Fibroblast of skin of abdomen (primary cell): ENCODE measurements at places on chromosomes 6 and 20.
A peak's percentile ranks its signal among the peaks of the same experiment; 100 is the strongest.

DNA sequence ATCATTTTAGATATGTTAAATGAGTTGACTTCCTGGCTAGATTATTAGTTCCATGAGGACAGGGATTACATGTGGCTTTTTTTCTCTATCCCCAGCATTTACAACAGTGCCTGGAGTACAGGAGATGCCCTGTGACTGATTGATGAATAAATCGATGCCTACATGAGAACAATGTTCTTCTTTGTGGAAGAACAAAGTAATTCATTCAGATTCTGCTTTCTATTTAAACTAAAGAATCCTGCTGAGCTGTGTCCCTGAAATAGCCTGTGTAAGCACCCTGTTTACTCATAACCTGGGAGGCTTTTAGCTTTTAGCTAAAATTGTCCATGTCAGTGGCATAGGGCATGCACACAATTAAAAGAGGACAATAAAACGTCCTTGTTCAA, 125.1 kb upstream of the BTBD3 start:
- no peak for DNase-seq

DNA sequence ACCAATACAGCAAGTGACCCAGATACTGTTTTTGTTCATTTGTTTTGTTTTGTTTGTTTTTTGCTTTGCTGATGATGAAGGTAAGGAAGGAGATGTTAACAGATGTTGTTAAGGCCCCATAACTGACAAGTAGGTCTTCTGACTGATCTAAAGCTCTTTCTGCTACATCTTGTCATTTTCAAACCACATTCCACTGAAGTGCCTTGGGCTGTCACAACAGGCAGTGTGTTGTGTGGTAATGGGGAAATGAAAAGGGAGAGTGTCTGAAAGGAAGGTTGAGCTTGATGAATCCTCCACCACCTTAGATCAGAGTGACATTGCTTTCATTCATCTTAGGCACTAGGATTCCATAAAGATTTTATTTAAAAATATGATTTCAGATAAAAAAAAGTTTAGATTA, 479.4 kb upstream of the SYNCRIP start:
- DNase-seq, result no peak

DNA sequence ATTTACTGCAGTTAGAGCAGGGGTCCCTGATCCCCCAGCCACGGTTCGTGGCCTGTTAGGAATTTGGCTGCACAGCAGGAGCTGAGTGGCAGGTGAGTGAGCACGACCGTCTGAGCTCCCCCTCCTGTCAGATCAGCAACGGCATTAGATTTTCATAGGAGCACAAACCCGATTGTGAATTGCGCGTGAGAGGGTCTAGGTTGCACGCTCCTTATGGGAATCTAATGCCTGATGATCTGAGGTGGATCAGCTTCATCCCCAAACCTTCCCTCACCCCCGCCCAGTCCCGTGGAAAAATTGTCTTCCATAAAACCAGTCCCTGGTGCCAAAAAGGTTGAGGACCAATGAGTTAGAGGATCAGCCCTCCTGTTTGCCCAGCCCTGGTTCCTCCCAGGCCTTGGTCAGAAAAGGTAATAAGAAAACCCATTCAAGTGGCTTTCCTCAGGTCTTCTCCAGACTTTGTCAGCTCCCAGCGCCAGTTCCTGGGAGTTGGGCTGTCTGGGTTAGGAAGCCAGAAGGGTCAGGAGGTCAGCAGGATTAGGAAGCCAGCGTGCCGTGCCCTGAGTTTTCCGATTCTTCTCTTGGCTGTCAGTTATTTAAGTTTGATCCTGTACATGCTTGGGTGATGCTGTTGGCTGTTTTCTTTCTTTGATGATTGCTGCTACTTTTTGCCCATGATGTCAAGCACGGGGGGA, 139.9 kb upstream of the PMEPA1 start:
- DNase-seq, result no peak

DNA sequence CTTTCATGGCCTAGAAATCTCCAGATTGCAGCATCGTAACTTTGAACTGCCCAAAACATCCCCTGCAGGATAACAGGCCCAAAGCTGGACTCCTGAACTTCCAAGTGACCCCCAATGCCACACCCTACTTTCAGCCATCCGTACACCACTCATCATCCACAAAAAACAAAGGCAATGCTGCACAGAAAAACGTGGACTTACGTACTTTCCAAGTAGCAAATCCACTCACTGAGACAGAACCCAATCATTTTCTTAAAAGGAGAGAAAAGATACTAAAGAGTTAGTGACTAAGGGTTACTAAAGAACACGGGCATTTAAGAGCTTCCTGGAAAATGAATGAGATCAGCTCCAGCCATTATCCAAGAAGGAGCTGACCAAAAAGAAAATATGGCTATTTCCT, 211.0 kb downstream of the WDR27 start:
- no peak for DNase-seq

- no peak for DNase-seq
Observed at GRCh38 chr6:158560836-158561320, 987 bp downstream of the TMEM181 start.

- peak; percentile 87 for DNase-seq
Observed at GRCh38 chr20:53901064-53901463, 169.3 kb downstream of the BCAS1 start.

- DNase-seq, result peak; percentile 66
Observed at GRCh38 chr20:4607287-4607713, 114.4 kb upstream of the PRND start.

GRCh38 chr20:41424011-41424410, 57.4 kb upstream of the EMILIN3 start:
- no peak for DNase-seq

- DNase-seq, result no peak
Observed at GRCh38 chr6:6599468-6599873, 11.0 kb downstream of the LY86 start.

DNA sequence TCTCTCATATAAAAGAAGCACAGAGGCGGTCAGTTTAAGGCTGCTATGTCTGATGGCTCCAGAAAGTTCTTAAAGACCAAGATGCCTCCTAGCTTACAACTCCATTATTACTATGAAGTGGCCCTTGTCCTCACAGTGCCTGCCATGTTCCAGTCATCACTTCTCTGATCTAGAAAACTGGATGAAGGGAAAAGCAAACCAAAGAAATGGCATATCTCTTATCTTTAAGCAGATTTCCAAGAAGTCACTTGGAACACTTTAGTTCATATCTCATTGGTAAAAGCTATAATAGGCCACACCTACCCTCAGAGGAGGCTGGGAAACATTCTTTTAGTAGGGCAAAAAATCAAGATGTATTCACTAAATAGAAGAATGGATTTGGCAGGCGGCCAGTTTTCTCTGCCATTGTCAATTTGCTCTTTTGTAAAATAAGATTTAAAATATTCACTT, 289.6 kb downstream of the TBC1D7 start:
- DNase-seq, result no peak

GRCh38 chr20:35766843-35767242, 5.0 kb upstream of the PHF20 start:
- DNase-seq, result no peak

DNA sequence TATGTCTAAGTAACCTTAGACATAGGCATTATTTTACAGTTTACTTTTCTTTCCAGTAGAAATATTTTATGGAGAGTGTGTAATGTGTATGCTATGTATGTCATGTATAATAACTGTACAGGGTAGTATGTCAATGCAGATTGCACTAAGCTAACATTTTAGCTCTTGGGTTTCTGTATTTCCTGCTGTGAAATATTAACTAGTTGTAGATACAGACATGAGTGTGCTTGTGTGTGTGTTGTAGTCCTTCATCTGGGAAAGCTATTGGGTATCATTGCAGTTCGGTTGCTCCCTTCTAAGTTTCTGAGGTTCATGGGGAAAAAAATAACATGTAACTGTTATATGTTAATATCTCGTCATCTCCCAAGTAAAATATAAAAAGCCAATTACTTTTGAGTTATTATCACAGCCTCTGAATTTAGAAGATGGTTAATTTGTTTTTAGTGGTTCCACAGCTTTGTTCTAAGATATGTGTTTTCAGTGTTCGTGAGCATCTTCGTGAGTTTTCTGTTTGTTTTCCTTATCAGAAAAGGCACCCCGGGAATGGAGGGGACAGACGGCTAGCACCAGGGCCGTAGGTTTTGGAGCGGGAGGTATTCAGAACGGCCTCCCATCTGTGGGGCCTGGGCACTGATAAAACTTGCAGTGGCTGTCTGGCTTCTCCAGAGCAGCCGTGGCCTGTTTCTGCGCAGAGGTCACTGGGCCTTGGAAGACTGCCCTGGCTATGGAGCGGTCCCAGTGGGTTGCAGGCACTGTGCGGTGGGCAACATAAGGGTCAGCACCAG, 215.0 kb downstream of the ARID1B start:
- DNase-seq, result peak; percentile 62

GRCh38 chr20:17691758-17692157, 8.0 kb upstream of the BANF2 start:
- no peak for DNase-seq

GRCh38 chr6:1572892-1573291, 36.8 kb upstream of the FOXC1 start:
- DNase-seq, result no peak

DNA sequence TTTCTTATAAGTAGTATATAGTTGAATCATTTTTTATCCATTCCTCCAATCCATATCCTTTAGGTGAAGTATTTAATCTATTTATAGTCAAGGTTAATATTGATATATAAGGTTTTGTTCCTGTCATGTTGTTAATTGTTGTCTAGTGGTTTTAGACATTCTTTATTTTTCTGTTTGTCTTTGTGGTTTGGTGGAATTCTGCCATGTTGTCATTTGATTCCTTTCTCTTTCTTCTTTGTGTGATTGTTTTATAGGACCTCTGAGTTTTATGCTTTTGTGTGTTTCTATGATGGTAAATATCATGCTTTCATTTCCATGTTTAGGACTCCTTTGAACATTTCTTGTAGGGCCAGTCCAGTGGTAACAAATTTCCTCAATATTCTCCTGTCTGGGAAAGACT, 450.3 kb upstream of the BTBD3 start:
- DNase-seq, result no peak

- peak; percentile 12 for DNase-seq
Observed at GRCh38 chr6:153790876-153791473, 248.1 kb upstream of the OPRM1 start.

DNA sequence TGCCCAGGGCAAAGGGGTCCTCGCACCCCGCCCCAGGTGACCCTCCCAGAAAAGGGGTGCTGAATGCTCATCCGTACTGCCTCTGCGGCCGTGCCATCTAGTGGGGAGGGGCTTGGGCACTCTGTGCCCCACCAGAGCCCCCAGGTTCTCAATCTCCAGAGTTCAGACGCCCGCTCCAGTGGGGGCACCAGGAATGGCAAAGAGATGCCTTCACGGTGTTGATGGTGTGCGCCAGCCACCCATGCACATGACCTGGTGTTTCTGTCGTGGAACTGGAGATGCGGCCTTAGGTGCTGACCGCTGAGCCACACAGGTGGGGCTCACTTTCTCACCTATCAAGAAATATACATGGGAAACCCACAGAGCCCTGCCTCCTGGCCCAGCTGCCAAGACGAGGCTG, 30.8 kb downstream of the GNAS-AS1 start:
- no peak for DNase-seq

DNA sequence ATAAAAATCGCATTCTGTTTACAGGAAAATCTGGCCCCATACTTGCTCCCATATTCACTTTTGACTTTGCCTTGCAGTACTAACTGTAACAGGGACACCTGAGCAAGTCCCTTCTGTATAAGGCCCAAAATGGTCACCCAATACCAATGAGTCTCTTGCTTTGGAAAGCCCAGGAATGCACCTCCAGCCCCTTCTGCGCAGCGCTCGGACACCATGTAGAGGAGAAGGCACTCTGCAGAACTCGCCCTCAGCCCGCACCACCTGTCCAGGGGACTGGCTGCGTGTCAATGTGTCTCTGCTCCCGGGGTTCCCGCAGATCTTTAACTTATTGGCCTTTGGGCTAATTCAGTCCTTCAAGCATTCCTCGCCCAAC, 746 bp upstream of the PRND start:
- DNase-seq, result no peak

GRCh38 chr6:110517034-110517433, 40.6 kb upstream of the SLC22A16 start:
- DNase-seq, result no peak

- peak; percentile 21 for DNase-seq
Observed at GRCh38 chr6:25369433-25370177, 90.4 kb downstream of the CARMIL1 start.

DNA sequence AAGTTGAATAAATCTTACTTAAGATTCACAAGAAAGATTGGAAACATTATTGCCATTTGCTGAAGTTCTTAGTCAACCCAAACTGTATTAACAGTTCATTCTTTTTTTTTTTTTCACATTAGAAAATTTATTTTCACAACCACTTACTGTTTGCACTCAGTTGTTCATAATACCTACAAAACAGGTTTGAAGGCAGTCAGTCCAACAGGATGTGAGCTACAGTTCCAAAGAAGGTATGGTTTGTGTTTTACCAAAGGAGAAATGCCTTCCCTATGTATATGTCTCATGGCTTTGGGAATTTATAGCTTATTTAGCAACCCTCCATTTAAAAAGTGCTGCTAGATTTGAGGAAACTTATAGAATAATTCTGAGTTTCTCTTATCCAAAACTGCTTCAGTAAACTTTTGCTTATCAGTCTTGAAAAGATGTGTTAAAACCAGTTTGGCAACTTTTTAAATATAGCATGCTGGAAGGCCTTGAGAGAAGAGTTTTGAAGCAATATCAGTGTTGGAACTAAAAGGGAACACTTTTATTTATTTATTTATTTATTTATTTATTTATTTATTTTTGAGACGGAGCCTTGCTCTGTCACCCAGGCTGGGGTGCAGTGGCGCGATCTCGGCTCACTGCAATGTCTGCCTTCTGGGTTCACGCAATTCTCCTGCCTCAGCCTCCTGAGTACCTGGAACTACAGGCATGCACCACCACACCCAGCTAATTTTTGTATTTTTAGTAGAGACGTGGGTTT, 46.8 kb upstream of the RREB1 start:
- no peak for DNase-seq

DNA sequence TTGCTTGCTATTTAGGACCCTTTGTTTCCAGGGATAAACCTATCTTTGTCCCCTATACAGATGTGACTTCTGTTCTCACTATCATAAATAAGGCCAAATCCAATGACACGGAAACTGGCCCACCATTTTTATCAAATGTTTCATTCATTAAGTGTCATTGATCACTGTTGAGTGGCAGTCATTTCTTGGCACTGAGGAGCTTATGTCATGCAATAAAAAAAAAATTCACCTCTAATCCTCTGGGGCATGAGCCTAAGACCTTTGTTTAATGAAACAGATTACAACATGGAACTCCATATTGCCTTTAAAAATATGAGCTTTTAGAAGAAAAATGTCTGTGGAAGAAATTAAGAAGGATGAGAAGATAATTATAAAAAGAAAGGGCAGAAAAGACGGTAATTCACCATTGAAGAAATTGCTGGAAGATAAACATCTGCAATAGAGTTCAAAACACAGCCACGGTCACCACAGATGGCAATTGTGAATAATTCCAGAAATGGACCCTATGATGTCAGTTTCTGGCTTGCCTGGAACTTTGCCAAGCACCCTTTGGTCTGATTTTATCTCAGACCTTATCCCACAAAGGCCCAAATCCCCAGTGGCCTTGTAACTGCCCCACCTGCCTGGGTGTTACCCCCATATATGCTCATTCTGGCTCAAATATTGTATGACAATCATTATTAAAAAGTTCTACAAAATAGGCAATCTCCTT, 91.1 kb downstream of the DST start:
- DNase-seq, result no peak

- peak; percentile 73 for DNase-seq
Observed at GRCh38 chr20:10040070-10040975, 5.5 kb downstream of the ANKEF1 start.
